NCI-H524 treated with DMSO at 0.1 percent for 48 hours (cell line): ENCODE measurements at places on chromosomes 3 and 15.

GRCh38 chr15:69351333-69351732 is 52.6 kb downstream of the PAQR5 start:
- DNase-seq, result peak; percentile 5

- no peak for DNase-seq
Observed at GRCh38 chr3:20302766-20303165, 116.8 kb upstream of the SGO1 start.

GRCh38 chr3:58101499-58102389 is 93.5 kb downstream of the FLNB start:
- DNase-seq, result no peak

DNA sequence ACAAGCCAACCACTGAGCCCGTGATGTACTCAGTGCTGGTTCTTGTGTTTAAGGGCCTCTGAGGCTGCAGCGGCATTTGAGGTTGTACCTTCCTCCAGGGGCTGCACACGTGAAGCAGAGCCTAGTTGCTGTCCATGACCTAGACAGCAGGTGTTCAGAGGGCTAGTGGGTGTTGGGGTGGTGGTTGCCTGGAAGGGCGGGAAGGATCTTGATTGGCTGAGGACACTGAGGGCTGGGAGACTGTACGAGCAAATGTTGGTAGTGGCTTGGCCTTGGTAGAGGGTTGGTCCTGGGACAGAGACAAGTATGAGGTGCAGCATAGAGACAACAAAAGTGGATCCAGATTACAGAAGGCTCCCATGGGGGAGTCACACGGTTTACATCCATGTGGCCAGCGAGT is 17.0 kb upstream of the HES1 start:
- DNase-seq, result no peak

GRCh38 chr3:140216249-140216648 is 281.3 kb downstream of the CLSTN2 start:
- DNase-seq, result no peak

GRCh38 chr15:59515190-59515589 is 77.2 kb downstream of the FAM81A start:
- DNase-seq, result no peak

DNA sequence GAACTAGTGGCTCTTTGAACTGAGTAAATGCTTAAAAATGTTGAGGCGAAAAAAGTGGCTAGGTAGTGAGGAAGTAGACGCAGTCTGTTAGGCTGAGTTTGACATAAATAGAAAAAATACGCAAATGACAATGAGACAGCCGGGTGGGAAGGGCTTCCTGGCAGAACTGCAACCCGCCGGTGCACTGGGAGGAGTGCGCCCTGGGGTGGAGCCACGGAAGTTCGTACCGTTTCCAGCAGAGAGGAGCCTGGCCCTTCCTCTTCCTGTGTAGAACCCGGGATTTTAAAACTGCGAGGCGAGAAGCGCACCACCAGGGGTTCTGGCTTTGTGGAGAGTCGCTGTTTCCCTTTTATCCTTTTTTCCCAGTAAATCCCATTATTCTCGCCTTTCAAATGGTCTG is 602.6 kb downstream of the PYDC2 start:
- DNase-seq, result no peak

GRCh38 chr3:171383206-171384018 is 76.8 kb downstream of the TNIK start:
- no peak for DNase-seq

DNA sequence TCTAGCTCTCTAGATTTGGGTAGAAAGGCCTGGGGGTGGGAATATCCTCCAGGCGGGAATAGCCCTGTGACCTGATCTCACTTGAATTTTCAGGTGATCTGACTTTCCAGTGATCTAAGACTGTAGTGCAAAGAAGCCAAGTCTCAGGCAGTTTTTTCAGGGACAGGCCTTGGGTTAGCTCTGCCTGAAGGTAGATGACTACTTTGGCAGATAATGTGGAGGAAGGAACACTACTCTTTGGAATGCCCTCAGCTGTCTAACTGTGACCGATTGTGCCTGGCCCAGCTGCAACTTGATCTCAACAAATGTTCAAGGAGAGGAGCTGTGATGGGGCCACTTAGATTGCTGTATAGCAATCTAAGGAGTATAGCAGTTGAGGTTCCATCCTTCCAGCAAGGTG is 193.7 kb downstream of the TCF12 start:
- DNase-seq, result no peak

DNA sequence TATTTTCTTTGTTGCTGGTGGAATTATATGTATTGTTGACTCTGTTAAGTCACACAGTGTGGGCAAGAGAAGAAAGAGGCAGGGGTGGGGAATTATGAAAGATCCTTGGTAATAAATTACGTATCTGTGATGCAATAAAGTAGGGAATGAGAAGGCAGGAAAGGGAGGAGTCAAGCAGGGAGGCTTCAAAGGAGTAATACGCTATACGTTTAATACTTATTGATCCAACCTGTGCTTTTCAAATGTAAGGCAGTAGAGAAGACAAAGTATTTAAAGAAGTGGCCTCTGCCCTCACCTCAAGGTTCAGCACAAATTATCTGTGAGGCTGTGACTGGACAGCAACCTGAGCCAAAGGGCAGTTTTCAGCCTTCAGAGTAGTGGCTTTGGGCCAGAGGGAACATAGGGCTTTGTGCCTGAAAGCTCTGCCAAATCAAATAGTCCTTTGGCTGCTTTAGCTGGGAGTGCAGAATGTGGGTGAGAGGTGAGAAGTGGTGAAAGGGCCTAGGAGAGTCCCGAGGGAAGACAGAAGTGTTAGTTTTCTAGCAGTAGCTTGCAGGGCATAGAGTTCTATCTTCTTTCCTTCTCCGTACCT is 1.2 kb upstream of the PLIN1 start:
- DNase-seq, result no peak

DNA sequence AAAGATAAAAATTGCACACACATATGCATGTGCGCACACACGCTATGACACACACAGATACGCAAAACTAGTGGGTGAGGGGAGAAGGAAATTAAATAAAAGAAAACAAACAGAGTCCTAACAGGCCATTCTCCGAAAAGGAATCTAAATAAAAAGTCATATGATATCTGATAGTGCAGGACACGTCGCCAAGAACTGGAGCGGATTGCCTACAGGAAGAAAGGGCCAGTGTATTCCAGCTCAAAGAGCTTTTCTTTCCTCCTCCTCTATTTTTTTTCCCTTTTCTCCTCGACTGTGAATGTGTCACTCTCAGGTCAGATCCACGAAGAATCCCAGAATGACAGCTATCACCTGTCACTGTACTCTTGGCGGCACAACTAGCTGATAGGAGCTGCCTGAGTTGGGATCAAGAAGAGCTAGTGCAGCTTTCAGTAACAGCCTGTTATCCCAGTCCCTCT is 157.8 kb downstream of the TIGIT start:
- no peak for DNase-seq

DNA sequence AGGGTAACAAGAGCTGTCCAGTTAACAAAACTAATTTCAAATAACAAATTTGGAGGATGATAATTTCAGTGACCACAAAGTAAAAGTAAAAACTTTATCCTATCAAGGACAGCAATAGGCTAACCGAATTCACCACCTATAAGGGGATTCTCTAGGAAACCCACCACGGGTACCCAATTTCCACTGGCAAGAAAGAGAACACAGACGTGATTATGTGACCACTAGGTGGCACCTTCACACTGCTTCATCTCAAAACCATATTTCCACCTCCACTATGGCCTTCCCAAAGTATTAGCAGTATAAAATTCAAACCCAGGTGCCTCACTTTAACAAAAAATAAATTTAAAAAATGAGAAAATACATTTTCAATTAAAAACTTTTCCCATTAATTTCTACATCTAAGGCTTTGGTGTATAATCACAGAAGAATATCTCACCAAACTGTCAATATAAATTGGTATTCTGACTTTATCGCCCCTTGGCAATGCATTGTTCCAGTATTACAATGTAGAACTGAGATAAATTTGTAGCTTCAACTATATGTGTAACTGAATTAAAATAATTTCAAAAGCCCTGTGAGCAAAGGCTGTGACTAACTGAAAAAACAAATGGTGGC is 96.5 kb downstream of the FSIP1 start:
- no peak for DNase-seq

DNA sequence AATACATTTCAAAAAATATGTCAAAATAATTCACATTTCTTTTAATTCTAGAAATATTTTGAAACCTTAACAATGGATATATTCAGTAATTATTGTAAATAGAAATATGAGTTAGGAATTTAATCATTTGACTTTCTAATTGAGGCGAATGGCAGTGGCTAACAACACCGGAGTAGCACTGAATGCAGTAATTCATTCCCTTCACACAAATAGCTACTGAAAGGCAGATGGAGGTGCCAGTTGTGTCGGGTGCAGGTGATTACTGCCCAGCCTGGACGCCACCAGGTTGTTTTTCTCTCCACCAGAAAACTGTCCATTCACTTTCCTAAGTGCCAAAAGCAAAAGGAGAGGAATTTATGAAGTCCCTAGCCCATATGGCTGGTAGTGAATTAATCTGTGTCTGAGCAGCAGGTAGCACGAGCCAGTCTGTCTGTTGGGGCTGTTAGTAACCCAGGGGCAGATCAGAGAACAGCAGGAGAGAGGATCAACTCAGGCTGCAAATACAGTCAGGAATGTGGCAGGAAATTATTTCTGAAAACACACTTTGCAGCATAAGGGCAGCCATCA is 79.3 kb upstream of the GMNC start:
- DNase-seq, result peak; percentile 99

DNA sequence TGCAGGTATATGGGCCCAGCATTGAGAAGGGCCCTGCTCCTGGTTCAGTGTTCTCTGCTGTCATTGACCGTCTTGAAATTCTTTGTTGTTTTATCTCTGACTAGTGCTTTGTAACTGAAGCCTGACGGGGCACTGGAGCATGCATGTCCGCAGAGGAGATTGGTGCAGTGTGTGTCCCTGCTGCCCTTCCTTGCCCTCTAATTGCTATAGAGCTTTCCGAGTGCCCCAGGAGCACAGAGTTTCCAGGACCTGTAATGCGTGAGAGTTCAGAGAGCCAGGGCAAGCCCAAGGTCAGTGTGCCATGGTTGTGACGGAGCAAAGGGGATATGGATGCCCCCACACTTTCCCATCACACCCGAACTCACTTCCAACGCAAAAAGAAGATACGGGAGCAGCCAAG is 174.3 kb upstream of the UBE3A start:
- no peak for DNase-seq
